ENCODE measurements at places on chromosomes 6 and 20. TPM values are rescaled to one million over a fixed set of nuclear protein-coding genes. Genes with fewer than 3 reads are reported as not detected.
A peak's percentile ranks its signal among the peaks of the same experiment; 100 is the strongest.

- no peak overlapping the region for H3K4me3 ChIP-seq
- peak overlapping the region; percentile 59 for H3K27ac ChIP-seq
- peaks cover 37% of the 10 kb centered on the region for H3K4me1 ChIP-seq
- H3K27me3 ChIP-seq: no peaks in the 10 kb centered on the region
- no peaks in the 10 kb centered on the region for H3K36me3 ChIP-seq
Measured at GRCh38 chr6:11432713-11433450, 104.7 kb upstream of the TMEM170B start.

FABP7 gene
- total RNA-seq: not detected

TAAR5 gene
- total RNA-seq: not detected

DNA sequence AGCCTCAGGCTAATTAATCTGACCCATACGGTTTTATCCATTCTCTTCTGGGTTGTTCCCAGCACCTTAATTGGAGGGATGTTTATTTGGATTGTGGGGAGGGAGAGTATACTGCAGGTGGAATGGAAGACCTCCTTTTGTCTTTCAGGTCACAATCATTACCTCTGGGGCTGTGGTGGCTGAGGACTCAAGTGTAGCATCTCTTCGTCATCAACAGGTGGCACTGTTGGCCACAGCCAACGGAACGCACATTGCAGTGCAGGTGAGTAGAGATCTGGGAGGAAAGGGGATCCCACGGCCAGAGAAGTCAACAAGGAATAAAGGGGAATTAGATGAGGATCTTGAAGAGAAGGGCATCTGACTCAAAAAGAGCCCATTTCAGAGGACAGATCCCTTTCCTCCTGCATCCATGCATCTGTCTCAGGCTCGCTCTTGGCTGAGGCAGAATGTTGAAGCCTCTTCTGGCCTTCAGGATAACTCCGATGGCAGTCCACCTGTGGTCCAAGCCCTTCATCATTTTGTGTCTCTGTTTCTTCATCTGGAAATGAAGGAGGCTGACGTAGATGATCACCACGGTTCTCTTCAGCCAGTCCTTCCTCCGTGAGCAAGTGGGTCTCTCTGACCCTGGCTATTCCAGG, 3.2 kb upstream of the DEF6 start:
- no peak overlapping the region for H3K27ac ChIP-seq
- no peaks in the 10 kb centered on the region for H3K27me3 ChIP-seq
- no peak overlapping the region for H3K4me3 ChIP-seq

- H3K27ac ChIP-seq: no peak overlapping the region
- no peaks in the 10 kb centered on the region for H3K4me1 ChIP-seq
- no peaks in the 10 kb centered on the region for H3K36me3 ChIP-seq
- no peak overlapping the region for H3K4me3 ChIP-seq
- DNase-seq: no peak
Measured at GRCh38 chr6:169445661-169446581, 192.3 kb upstream of the THBS2 start.

GRCh38 chr6:47308198-47308517, 1.5 kb downstream of the TNFRSF21 start:
- H3K4me1 ChIP-seq: peaks cover 56% of the 10 kb centered on the region
- no peak for DNase-seq
- H3K27me3 ChIP-seq: no peaks in the 10 kb centered on the region
- no peaks in the 10 kb centered on the region for H3K36me3 ChIP-seq

DNA sequence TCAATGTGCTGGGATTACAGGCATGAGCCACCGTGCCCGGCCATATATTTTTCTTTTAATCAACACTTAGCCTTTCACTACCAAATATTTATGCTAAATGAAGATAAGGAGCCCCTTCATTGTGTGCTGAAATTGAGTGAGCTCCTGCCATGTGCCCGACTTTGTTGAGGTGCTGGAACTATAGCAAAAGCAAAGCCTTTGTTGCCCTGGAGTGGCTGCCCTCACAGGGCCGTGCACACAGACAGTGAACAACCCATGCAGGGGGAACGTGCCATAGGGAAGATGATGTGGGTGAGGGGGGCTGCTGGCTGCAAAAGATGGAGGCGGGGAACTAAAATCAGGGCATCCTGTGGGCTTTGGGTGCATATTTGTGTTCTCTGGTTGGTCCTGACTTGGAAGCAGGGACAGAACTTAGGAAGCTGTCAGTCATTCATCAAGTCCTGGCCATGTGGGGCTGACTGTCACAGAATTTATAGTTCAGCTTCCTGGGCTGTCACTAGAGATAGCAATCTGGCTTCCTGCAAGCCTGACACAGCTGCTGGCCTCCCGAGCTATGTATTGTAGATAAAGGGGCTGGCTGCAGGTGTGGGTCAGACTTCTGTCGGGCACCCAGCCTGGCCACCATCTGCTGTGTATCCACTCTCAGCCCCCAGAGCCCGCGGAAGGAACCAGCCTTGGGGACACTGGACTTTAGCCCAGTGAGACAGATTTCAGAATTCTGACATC, 56.8 kb upstream of the MPC1 start:
- H3K4me3 ChIP-seq: no peak overlapping the region
- no peaks in the 10 kb centered on the region for H3K27me3 ChIP-seq
- DNase-seq: no peak
- no peaks in the 10 kb centered on the region for H3K4me1 ChIP-seq
- no peak overlapping the region for H3K27ac ChIP-seq
- H3K36me3 ChIP-seq: peaks cover 11% of the 10 kb centered on the region

RNF5 gene
- 107 TPM for total RNA-seq
